ENCODE measurements at places on chromosomes 1 and 21. TPM values are rescaled to one million over a fixed set of nuclear protein-coding genes. Genes with fewer than 3 reads are reported as not detected.

DNA sequence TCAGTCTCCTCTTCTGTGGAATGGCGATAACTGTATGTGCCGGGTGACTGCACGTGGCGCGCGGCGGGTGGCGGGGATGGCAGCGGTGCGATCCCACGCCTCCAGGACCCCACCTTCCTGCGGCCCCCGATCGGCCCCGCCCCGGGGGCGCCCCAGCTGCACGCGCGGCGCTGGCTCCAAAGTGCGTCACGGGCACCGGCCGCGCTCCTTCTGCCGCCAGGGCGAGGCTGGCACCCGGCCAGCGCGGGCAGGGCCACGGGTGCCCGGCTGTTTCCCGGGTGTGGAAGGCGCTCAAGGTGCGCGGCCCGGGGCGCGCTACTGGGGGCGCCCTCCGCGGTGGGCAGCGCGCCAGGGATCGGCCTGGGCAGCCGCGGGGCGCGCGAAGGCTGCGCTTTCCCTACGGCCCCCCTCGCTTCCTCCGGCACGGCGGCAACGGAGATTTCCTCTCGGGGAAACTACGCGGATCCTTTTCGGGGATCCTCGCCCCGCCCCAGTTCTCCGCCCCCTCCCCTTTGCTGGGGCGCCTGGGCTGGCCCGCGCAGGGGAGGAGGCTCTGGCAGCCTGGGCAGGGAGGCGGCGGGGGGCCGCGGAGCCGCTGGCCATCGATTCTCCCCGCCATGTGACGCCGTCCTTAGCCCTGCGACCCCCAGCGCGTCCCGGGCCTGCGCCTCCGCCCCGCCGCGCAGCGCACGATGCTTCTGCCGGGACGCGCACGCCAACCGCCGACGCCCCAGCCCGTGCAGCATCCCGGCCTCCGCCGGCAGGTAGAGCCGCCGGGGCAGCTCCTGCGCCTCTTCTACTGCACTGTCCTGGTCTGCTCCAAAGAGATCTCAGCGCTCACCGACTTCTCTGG lies at the start of gene EVA1C:
Gene EVA1C, plus strand, starts transcription at position 545 of the 853 bp plus-strand sequence. Its CDS starts 148 bp downstream, at position 693.
- no peak for DNase-seq

DNA sequence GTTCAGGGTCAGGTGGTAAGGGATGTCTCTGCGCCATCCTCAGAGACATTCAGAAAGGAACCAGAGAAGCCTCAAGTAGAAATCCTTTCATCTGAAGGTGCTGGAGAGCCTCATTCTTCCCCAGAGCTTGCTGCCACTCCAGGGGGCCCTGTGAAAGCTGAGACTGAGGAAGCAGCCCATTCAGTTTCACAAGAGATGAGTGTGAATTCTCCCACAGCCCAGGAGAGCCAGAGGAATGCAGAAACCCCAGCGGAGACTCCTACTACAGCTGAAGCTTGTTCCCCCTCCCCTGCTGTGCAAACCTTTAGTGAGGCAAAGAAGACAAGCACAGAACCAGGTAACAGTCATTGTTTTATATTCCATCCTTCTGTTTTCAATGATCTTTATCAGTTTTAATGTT lies 38.7 kb downstream of the ZBTB40 start:
- no peak for DNase-seq

DNA sequence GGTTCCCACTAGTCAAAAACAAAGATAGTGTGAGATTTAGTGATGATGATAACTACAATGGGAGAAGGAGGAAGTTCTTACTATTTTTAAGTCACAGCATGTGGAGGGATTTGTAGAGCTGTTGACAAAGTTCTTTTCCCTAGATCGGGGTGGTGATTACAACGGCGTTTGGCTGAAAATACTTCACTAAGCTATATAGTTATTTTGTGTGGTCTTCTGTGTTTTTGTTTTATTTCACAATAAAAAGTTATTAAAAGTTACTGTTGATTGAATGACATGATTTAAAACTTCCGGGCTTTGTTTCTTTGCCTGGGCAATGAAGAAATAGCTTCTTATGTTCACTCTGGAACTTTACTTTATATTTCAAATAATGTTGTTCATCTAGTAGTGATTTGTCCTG lies 47.3 kb upstream of the SSX2IP start:
- DNase-seq = no peak

GRCh38 chr1:40627987-40628902 lies 37.2 kb downstream of the RIMS3 start:
- no peak for DNase-seq

DNA sequence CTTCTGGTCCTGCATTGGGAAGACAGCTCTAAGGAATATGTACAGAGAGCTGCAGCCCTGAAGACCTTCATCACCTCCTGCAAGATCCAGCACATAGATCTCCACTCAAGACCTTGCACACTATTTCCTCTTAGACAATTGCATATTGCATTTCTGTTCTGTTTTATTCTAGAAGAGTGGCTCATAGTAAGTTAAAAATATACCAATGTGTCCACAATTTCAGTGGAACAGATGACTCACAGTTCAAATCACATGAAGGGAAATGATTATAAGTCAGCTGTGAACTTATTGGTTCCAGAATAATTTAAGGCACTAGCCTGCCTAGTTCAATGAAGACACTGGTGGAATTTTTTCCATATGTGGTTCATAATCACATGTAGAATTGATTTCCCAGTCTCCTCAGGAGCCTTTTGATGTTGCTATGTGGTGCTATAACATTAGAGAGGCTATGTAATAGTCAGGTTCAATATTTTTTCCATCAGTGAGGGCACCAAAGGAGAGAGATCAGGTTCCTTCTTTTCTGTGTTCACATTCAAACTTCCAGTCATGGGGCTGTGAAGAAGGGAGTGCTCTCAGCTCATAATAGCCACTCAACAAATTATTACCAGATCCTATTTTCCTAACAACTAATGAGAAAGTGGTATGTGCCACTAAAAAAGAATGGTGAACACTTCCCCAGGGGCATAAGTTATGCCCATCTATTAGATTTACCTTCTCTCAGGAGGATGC lies 9.8 kb upstream of the AK5 start:
- no peak for DNase-seq

- no peak for DNase-seq
Observed at GRCh38 chr21:44442266-44443125, 12.8 kb upstream of the LRRC3 start.

DNA sequence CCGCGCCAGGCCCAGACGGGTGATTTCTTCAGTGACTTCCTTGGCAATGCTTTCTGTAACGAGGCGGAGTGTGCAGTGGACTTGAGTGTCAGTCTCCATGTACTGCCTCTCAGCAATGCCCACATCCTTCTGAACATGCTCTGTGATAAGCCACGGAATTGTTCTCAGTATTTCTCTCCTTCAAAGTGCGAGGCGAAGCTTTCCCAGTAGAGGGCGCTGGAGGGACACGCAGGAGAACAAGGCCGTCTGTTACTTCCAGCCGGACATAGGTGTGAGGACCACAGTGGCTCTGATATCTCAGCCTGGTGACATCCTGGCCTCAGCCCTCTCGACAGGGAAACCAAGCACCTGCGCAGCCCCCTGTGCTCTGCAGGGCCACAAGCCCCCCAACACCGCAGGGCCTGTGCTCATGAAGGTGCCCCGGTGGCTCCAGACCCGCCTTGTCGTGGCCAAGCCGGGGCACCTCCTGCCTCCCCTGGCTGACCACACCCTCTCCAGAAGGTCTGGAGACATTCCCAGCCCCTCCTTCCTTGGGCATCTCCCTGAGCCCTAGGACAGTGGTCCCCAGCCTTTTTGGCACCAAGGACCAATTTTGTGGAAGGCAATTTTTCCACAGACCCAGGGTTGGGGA lies 46.1 kb upstream of the BACE2 start:
- peak; percentile 61 for DNase-seq

DNA sequence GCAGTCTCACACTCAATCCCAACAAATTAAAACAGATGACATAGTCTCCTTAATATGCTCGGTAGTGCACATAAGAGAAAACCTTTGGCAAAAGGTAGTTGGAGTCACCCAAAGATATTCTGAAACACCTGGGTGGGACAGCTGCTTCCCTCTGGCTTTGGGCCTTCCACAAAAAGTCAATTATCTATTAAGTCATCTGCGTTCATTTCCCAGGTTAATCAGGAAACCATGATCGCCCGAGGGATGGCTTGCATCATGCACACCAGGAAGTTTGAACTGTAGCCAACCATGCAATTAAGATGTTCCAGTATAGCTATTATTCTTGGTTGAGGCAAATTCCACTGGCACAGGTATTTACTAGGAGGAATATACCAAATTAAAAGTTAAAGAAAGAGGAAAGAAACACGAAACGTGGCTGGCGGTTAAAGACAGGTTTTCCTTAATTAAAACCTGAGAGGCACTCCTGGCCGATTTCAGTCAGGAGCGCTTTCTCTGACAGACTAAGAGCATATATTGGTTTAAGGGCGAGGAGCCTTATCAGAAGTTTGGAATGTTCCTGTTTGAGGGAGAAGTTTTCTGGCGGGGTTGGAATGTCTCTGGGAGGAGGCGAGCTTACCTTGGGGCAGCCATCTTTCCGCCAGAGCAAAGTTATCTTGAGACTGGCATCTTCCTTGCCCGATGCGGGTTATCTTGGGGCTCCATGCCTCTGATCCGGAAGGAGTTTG lies 19.9 kb downstream of the CLDN17 start:
- no peak for DNase-seq

- DNase-seq = no peak
Observed at GRCh38 chr1:239997515-239998311, 94.0 kb upstream of the FMN2 start.

GRCh38 chr1:242764161-242764560 lies 239.7 kb upstream of the PLD5 start:
- no peak for DNase-seq

DNA sequence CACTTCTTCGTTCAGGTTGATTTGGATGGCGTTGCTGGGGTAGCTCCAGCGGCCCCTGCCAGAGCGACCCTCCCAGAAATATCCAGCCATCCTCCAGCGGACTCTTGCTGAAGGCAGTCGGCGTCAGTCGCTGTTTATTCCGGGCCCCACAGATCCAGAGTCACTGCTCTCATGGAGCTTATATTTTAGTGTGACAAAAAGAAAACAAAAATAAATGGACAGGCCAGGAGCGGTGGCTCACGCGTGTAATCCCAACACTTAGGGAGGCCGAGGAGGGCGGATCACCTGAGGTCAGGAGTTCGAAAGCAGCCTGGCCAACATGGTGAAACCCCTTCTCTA lies 791 bp upstream of the CFAP298 start:
- no peak for DNase-seq

DNA sequence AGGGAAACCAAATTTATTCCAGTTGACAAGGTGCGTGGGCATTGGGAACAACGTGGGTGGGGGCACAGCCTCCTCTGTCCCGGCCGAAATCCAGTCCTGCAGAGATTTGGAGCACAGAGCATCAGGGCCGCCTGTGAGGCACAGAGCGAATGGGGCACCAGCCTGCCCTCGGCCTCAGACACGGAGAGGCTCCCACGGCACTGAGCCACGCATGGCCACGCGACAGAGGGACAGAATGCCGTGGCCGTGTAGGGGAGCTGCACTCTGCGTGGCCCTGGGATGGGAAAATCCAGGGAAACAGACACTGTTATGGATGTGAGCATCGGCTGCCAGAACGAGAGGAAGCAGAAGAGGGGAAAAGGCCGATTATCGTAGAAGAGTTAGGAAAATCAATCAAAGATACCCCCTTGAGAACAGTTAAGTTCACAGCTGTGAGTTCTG lies 13.5 kb upstream of the C1orf159 start:
- no peak for DNase-seq

- peak; percentile 54 for DNase-seq
Observed at GRCh38 chr1:234676103-234676594, 66.2 kb upstream of the IRF2BP2 start.

- no peak for DNase-seq
Observed at GRCh38 chr1:37944086-37944763, 2.6 kb downstream of the INPP5B start.

DNA sequence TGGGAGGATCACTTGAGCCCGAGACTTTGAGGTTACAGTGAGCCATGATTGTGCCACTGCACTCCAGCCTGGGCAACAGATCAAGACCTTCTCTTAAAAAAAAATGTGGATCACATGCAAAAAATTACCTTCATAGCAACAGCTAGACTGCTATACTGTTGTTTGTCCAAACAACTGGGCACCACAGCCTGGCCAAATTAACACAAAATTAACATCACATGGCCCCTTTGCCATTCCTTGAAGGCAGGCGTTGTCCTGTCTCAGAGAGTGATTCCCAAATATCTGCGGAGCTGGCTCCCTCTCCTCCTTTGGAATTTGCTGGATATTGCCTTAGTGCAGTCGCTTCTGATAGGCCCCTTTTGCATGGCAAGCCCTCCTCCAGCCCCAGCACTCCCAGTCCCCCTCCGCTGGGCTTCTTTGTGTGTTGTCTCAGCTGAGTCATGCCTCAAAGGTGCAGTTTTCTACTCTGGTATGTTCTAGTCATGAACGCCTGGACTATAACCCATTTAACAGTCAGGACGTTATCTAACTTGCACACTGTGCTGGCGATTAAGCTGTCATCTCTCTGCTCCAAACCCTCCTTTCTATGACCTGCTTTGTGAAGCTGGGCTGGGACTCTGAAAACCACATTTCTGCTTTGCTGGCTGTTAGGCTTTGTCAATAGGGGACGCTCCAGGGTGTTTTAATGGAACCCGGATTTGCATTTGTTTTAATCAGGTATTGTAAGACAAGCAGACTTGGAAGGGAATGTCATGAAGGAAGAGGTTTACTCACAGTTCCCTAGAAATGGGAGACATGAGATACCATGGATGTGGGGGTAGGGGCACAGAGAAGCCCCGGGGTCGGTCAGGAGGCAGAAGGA lies 20.1 kb upstream of the HPCAL4 start:
- DNase-seq = no peak

- DNase-seq = no peak
Observed at GRCh38 chr1:30726236-30726635, 2.9 kb upstream of the MATN1 start.

GRCh38 chr1:29960156-29960755 lies 723.9 kb downstream of the PTPRU start:
- no peak for DNase-seq

- no peak for DNase-seq
Observed at GRCh38 chr1:245301162-245301580, 146.4 kb downstream of the KIF26B start.

GRCh38 chr1:18373882-18374493 lies 106.7 kb upstream of the KLHDC7A start:
- DNase-seq = no peak

DNA sequence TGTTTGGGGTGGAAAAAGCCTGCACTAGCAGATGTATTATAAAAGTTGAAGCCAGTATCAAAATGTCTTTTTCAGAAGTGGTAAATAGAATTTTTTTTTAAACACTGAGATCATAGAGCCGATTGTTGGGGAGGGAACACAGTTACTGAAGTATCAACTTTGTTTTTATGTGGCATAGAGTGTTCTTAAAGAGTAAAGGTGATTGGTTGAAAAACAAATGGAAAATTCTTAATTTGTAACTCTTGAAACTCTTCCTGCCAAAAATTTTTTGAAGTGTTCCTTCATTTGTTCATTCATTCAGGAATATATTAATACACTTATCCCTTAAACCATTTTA lies 83.3 kb downstream of the DISP1 start:
- DNase-seq = no peak

DCST1 gene
- 0.14 TPM for polyA plus RNA-seq

LRRC3 gene
- polyA plus RNA-seq = 4.4 TPM

FALEC gene
- polyA plus RNA-seq = not detected

CATSPERE gene
- 1.2 TPM for polyA plus RNA-seq

CCDC27 gene
- 0.19 TPM for polyA plus RNA-seq

SPRR5 gene
- polyA plus RNA-seq = not detected

INKA2 gene
- 2.7 TPM for polyA plus RNA-seq

MFAP2 gene
- 200 TPM for polyA plus RNA-seq

TRIM67 gene
- polyA plus RNA-seq = 0.09 TPM

SLFNL1 gene
- polyA plus RNA-seq = 0.27 TPM

TFF2 gene
- polyA plus RNA-seq = not detected

TM2D1 gene
- polyA plus RNA-seq = 83.4 TPM

RHCE gene
- polyA plus RNA-seq = 1.9 TPM

HDGF gene
- 282 TPM for polyA plus RNA-seq

ZNF691 gene
- 18.3 TPM for polyA plus RNA-seq
